Suppressor macrophage treated with lipopolysaccharide for 1 hour (primary cell): ENCODE measurements at places on chromosomes 7 and 10.

DNA sequence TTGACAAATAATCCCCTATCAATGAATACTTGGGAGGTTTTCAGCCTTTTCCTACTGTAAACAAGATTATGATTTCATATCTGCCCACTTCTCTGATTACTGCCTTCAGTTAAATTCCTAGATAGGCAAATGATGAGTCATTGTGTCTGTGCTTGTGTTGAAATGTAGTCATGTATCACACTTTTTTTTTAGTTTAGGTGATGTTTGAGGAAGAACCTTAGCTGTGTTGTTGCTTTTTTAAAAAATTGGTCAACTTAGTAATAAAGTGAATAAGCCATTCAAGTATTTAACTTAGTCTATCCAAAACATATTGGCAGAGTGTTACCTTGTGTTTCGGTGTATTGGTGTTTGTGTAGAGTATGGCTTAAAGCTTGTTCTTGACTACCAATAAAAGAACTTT, 60.0 kb downstream of the WAC start:
- peak; percentile 88 for DNase-seq

GRCh38 chr7:101693498-101694091, 64.5 kb upstream of the MYL10 start:
- no peak for DNase-seq

GRCh38 chr7:388961-389701, 99.2 kb downstream of the FOXL3 start:
- DNase-seq: no peak

- peak; percentile 97 for DNase-seq
Observed at GRCh38 chr10:24866604-24867583, 85.5 kb downstream of the PRTFDC1 start.

DNA sequence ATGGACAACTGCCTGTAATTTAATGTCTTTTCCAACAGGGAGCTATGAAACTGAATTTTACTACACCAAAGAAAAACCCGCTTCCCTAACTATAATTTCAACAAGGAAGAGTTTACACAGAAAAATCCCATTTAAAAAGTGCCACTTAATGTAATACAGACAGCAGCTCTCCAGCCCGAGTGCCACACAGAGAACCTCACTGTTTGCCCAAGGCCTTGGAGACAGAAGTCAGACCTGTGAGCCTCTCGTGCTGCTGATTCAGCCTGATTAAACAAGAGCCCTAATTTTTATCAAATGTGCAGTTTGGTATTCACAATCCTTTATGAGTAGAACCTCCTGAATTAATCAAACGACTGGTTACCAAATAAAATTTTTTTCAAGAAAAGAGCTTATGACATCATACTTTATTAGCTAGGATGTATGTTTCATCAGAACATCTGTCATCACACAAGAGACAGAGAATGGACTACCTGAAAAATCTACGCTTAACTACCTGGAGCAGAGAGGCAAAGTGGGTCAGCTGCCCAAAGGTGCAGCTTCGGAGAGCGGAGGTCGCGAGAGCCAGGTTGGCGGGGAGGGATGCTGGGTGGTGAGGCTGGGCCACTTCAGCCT, 543.6 kb downstream of the SDK1 start:
- DNase-seq: no peak

DNA sequence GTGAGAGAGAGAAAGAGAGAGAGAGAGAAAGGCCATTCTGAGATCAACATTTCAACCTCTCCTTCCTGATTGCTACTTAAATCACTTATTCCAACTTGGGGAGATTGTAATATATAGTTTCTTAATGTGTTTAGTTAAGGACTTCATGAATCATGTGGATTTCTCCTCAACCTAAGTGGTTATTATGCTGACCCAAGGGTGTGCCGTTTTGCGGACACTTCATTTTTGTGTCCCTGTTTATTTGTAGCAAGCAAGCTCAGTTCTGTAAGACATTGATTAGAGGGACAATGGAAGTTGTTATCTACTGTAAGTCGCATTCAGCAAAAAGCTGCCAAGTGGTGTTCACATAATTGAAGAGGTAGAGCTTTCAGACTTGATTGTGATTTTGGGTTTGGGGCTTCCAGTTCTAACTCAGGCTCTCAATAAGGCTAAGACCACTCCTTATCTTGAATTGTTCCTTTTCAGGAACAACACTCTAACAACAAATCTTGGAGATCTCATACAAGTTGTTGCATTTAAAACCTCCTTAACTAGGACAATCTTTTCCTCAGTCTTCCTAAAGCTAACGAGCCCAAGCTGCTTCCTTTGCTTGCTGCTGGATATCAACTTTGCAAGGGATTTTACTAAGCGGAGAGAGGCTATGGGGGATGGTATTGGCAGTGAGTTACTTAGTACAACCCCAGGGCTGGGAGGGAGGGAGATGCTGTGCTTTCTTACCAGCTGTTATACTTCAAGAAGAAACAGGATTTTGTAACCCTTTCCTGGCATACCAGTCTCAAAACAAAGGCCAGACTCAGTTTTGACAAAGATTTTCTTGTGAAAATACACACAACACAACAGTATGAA, 19.8 kb upstream of the COL1A2 start:
- DNase-seq: no peak

- DNase-seq: peak; percentile 45
Observed at GRCh38 chr7:121505021-121505420, 108.9 kb upstream of the FAM3C start.

DNA sequence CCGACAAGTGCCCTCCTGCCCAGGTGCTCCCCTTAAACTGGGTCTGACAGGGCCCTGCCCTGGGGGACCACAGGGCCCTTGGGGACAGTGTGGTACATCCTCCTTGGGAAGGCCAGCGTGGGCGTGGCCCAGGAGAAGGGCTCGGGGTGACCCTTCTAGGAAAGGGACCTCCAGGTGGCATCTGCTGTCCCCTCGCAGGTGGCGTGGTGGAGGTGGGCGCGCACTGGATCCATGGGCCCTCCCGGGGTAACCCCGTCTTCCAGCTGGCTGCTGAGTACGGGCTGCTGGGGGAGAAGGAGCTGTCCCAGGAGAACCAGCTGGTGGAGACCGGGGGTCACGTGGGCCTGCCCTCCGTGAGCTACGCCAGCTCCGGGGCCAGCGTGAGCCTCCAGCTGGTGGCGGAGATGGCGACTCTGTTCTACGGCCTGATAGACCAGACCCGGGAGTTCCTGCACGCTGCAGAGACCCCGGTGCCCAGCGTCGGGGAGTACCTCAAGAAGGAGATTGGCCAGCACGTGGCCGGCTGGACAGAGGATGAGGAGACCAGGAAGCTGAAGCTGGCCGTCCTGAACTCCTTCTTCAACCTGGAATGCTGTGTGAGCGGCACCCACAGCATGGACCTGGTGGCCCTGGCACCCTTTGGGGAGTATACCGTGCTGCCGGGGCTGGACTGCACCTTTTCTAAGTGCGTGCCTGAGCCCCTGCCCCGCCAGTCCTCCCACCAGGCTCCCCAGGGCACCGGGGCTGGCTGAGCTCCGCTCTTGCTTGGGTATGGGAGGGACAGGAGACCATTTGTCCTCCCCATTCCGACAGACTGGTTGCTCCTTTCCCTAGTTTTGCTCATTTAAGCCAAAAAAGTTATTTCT, 972 bp downstream of the PAOX start:
- DNase-seq: peak; percentile 42
